ENCODE measurements at places on chromosomes 5 and 9.

DNA sequence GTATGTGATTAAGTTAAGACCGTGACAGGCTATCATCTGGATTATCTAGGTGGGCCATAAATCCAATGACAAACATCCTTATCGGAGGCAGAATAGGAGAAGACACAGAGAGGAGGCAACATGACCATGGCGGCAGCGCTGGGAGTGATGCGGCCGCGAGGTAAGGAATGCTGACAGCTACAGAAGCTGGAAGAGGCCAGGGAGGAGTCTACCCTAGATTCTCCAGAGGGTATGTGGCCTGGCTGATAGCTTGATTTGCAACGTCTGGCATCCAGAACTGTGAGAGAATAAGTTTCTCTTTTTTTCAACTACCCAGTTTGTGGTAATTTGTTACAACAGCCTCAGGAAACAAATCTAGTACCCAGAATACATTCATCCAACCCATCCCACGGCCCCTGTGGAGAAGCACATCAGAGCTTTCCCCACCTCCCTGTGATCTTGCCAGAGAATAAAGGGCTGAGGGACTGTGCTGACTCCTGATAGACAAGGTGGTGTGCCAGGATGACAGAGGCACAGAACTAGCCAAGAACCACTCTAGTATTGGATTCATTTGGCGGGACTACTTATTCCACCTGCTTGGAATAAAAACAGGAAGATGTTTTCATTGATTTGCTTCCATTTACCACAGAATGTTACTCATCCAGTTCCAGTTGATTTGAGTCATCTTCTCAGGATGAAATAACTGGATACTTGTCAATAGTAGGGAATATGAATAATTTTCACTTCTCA lies 187.4 kb downstream of the MAN2A1 start:
- DNase-seq: no peak

GRCh38 chr5:16135506-16135905 lies 44.1 kb downstream of the MARCHF11 start:
- DNase-seq: no peak

GRCh38 chr5:74476819-74477453 lies 163.6 kb downstream of the ENC1 start:
- no peak for DNase-seq

GRCh38 chr9:137530331-137530730 lies 19.9 kb downstream of the PNPLA7 start:
- no peak for DNase-seq

GRCh38 chr5:162503796-162504195 lies 436.2 kb downstream of the GABRG2 start:
- DNase-seq: no peak

GRCh38 chr9:38416461-38416860 lies 7.8 kb downstream of the IGFBPL1 start:
- no peak for DNase-seq

DNA sequence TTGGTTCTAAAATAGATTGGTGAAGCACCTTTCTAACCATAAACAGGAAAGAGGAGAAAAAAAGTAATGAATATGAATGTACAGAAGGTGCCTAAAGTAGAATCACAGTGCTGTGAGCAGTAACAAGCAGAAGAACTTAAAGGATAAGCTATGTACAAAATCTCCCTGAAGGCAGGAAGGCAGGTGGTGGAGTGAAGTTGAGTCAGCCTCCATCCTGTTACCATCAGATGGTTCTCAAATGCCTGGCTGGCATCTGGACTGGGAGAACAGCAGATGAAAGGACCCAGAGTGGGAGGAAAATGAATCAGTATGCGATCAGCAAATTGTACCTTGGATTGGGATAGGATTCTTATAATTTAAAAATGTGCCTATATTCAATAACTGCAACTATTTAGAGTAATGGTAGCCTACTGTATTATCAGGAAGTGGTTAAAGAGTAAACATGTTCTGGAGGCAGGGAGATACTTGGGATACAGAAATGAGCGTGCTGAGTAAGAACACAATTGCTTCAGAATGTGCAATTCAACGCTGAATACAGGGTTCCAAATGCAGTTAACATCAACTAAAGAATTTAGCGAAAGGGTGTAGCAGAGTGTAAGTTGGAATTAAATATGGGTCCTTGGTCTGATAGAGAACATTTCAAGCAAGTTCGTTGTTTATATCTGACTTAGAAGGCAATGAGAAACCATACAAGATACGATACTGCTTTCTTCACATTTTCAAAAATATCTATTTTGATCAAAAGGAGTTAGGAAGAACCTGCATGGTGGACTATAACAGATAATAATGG lies 21.1 kb upstream of the FER start:
- no peak for DNase-seq

DNA sequence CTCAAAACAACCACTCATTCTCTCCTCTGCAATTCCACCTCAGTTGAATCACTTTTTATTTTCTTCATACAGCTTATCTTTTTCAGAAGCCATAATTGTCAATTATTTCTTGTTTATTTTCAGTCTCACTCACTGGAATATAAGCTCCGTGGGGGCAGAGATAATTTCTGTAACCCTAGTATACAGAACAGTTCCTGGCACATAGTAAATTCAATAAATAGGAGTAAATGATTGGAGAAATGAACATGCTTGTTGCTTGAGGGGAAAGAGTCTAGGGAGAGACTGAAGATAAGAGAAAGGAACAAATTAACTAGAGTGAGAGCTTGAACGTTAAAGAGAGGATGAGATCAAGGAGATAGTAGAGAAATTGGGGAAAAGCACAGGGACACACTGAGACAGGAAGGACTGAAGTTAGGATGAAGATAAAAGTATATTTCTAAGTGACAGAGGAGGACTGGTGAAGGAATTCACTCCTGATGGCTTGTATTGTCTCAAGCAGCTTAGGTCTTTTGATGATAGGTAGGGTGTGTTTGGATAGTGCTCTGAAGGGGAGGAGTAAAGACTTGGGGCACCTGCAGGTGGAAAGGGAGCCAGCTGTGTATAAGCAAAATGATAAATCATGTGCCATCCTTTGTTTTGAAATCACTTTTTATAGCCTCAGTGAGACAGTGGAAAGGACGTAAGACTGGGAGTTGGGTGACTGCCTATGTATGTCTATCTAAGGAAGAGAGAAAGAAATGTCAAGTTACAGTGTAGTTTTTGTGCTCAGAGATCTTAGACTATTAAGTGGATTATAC lies 2.2 kb downstream of the NAA35 start:
- DNase-seq: no peak

Data from coronary artery (tissue), 2 donors.